ENCODE measurements at places on chromosomes 12 and 14. TPM values are rescaled to one million over a fixed set of nuclear protein-coding genes. Genes with fewer than 3 reads are reported as not detected.

Gene INSM2
- polyA plus RNA-seq = 0.03 TPM

Gene CEBPE
- polyA plus RNA-seq = 0.07 TPM

Gene FOXN4
- 0.10 TPM for polyA plus RNA-seq

DNA sequence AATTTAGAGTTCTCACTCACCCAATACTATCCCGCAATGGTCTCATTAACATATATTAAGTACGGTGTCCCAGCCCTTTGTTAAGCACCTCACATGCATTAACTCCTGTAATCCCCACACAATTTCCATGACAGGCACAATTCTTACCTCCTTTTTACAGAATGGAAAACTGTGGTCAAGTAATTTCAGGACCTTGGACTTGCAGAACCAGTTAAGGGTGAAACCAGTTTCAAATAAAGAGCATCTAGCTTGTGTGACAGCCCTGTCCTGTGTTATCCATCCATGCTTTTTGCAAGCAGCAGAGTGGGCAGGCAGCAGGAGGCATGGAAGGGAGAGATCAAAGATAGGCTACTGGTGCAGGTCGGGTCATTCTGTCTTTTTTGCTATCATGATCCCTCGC is 470.8 kb downstream of the NELL2 start:
- peak; percentile 8 for DNase-seq

DNA sequence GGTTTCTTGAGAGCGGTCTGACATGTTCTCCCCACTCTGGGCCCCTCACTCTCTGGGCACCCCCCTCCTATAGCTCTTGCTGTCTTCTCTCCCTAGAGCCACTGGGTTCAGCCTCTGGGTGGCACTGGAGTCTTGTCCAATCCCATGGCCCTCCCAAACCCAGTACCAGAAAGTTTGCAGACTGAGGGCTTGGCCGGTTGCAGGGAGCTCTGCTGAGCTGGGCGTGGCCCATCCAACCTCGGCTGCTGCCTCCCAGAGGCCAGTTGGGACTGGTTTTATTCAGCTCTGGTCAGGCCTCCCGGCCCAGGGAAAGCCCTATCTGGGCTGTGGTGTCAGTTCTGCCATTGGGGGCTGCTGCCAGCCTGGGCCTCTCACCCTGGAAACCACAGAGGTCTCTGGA is 37.9 kb downstream of the ISCA2 start:
- DNase-seq = no peak

DNA sequence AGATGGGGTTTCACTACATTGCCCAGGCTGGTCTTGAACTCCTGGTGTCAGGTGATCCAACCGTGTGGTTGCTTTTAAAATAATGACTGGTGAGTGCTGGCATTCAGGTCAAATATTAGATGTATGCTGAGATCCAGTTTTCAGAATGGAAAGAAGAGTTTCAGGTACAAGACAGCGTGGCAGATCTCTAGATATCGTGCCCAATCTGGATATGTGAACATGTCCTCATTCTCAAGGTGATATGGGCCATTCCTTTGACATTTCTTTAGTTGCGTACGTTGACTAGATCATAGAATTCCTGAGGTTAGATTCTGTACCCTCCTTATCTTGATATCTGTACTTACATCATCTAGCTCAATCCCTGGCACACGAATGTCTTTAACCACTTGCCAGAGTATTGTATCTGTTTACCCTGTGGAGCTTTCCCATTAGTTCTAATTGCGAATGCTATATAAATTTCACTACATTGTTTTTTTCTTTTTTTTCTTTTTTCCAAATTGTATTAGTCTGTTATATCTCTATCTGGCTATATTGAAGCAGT is 80.2 kb downstream of the ANO6 start:
- DNase-seq = no peak

GRCh38 chr14:90368946-90369721 is 27.7 kb upstream of the CALM1 start:
- peak; percentile 82 for DNase-seq

DNA sequence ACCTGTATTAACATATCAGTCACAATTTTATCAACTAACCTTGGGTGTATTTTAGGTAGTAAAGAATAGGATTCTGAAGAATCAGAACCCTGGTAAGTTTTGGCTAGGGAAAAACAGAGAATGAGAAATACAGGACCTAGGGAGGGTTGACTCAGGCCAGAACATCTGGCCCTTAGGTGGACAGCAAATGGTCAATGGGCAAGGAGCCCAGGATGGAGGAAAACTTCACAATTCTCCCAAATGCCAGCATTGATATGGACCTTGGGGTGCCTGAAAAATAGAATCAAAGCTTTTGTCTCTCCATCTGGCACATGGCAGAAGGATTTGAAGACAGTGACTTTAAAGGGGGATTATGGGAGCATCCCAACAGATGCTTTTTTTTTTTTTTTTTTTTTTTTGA is 32.7 kb upstream of the PRPF39 start:
- DNase-seq = no peak

DNA sequence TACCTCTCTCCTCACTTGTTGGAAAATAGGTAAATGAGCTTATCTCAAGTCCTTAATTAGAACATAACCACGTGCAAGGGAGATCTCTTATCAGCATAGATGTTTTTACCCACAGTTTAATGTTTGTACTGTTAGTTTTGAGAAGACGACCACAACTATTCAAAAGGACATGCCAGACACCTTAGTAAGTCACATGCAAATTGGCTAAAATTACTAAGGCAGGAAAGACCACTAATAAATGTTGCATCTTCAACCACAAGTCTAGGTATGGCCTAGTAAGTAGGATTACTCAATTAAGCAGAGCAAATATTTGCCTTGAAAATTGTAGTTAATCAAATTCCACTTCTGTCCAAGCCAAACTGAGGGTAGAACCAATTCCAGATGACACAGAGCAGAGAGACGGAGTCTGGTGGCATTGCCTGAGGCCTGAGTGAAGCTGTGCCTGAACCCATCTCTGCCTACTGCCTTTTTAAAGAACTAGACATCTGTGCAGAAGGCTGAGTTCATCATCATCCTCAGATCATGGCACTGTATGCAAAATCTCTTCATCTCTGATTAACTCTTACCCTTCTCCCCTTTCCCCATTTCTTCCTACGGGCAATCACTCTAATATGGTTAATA is 29.7 kb upstream of the CHST11 start:
- no peak for DNase-seq

- DNase-seq = no peak
Observed at GRCh38 chr14:51869411-51870100, 9.1 kb downstream of the GNG2 start.

All from large intestine (tissue), 12 donors.